Right ventricle myocardium inferior (tissue), 1 donor: ENCODE measurements at places on chromosomes 3 and 15. TPM values are rescaled to one million over a fixed set of nuclear protein-coding genes. Genes with fewer than 3 reads are reported as not detected.

The DUOXA2 gene
- not detected for total RNA-seq

The EOMES gene
- total RNA-seq, result 0.08 TPM

The CFAP91 gene
- 0.70 TPM for total RNA-seq

- DNase-seq, result no peak
Observed at GRCh38 chr3:9062570-9062969, 99.3 kb upstream of the RAD18 start.

- no peak for DNase-seq
Observed at GRCh38 chr15:53458736-53459135, 300.7 kb downstream of the WDR72 start.

- DNase-seq, result no peak
Observed at GRCh38 chr3:113214917-113215595, 3.7 kb downstream of the BOC start.

- DNase-seq, result peak; percentile 70
Observed at GRCh38 chr3:42728056-42728455, 25.5 kb upstream of the HHATL start.

DNA sequence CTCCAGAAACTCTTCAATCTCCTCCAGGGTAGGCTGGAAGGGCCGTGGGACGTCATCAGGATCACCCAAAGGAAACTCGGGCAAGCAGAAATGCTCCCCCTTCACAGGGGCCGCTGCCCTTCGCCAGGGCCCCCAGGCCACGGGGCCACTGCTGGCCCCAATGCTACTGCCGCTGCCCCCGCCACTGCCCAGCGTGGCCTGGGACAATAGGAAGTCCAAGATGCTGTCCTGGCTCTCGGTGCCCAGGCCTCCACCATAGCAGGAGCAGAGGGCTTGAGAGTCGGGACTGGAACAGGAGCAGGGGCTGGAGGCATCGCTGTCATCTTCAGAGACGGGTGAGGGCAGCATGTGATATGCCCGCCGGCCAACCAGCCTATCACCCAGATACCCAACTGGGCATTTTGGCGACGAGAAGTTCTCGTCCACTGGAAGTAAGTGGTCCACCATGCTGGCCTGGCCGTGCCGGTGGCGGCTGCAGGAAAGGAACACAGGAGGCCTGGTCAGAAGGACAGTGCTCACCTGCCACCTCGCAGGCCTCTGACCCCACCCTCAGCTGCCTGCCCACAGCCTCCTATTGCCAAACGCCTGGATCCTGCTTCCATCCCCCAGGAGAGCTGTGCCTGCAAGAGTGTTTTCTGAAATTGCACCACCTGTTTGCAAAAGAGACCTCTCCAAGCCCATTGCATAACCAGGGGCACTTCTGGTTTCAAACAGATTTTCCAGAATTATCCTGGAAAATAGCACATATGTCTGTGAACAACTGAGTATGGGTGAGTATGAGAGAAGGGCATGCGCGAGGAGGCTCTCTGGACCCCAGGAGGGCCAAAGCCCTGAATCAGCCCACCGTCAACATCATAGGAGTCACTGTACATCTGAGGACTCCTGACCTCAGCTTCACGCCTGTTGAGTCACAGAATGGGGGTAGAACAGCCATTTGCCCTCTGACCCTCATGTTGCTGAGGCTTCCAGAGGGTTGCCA lies 4.4 kb downstream of the KLF15 start:
- no peak for DNase-seq
